ENCODE measurements at places on chromosomes 7 and 10. TPM values are rescaled to one million over a fixed set of nuclear protein-coding genes. Genes with fewer than 3 reads are reported as not detected.

GRCh38 chr7:24963218-24963617 lies 16.8 kb downstream of the OSBPL3 start:
- peak; percentile 89 for DNase-seq

DNA sequence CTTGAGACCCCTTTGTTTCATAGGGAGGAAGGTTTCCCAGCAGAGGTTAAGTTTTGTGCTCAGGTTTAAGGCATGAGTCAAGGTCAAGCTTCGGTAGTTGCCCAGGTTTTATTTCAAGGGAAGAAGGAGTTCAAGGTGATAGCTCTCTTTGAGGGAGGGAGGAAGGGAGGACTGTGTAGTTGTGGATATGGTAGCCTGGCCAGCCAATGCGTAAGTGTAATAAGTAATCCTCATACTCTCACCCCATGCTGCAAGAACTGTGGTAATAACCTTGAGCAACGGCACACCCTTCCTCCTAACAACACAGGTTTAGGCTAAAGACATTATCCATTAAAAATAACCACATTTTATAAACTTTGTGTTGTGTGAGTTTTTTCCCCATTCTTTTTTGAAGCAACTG lies 478.9 kb downstream of the KCNMA1 start:
- DNase-seq = no peak

CDHR1 gene
- not detected for total RNA-seq

- peak; percentile 82 for DNase-seq
Observed at GRCh38 chr10:90775351-90776028, 82.3 kb downstream of the HTR7 start.

DNA sequence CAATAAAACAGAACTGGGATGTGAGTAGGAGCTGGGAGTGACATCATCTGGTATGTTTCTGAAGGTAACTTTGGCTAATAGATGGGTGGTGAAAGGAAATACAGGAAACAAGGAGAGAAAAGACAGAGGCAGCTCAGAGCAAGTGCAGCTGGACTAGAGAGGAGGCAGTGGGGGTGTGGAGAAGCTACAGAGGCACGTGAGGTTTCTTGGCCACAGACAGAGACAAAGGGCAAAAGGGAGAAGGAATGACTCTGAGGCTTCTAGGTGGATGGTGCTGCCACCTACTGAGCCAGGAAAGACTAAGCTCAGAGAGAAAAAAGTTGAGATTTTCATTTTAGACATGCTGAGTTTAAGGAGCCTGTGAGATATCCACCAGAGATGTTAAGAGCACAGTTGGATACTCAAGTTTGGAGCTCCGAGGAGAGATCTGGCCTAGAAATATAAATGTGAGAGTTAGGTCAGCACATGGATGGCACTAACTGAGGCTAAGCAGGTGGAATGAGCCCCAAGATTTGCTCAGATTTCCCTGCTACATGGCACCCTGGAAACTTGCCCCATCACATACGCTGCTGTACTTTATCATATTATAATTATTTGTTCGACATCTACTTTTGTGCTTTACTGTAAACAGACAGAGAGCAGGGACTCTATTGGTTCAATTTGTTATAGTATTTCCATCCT lies 293.0 kb upstream of the IMMP2L start:
- DNase-seq = peak; percentile 78

- no peak for DNase-seq
Observed at GRCh38 chr7:112833082-112833481, 42.9 kb upstream of the TMEM168 start.

PROSER2 gene
- total RNA-seq = 6.9 TPM

Measured in LHCN-M2 (cell line).